Thymus (tissue), 14 donors: ENCODE measurements at places on chromosomes 5 and 9.

DNA sequence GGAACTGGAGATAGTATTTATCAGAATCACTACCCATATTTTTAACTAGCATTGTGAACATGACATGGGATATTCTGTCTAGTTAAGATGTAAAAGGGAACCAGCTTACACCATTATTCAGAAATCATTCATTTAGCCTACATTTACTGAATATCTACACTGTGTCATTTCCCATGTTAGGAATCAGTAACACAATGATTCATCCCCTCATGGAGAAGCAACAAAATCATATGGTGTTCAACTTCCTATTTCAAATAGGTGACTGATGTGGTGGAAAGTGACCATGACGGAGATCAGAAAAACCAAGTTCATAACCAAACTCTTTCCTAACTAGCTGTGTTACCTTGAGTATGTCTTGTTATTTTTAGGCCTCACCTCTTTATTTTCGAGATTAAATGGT, 550.0 kb upstream of the TUSC1 start:
- no peak for DNase-seq

- DNase-seq = no peak
Measured at GRCh38 chr5:171092194-171092593, 216.9 kb upstream of the TLX3 start.

DNA sequence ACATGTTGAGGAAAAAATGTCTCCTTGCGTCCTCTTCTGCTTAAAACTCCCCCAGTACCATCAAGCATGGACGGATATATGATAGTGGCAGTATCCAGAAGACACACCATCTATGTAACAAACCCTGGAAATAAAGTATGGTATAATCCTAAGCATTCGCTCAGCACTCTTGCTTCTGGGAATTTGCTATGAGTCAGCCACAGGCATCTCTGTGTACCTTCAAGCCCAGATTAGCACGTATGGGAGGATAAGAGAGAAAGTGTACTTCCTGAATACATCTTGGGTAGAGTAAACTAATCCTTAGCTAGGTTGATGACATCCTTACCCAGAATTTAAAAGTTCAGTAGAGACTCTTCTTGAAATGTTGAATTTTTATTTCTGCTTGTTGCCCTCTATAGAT, 71.2 kb downstream of the GHR start:
- no peak for DNase-seq

DNA sequence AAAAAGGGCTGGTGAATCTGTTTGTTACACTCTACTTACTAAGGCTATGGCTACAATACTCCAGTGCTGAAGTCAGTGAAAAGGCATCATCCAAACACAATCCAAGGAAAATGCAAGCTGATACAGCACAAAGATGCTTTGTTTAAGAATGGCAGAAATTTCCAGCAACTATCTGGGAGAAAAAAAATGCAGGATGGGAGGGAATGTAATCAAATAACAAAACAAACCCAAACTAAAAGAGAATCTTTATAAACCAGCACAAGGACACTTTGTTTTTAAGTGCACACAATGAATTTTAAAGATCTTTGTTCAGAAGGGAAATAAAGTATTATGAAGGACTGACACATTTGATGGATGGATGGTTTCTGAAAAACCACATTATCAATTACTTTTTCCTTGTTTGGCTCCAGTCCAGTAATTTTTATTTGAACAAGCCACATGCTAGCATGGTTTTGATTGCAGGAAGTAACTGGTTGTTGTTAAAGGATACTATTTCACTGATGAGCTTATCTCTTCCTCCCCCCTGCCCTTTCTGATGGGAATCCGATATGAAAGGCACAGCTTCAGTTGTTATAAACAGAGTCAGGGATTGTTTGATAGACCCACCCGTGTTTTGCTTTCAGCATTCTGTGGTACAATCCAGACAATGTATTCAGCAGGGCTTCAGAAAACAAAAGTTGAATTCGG, 12.1 kb upstream of the TLE4 start:
- no peak for DNase-seq

- DNase-seq = no peak
Measured at GRCh38 chr9:118457171-118458000, 753.2 kb downstream of the TLR4 start.

DNA sequence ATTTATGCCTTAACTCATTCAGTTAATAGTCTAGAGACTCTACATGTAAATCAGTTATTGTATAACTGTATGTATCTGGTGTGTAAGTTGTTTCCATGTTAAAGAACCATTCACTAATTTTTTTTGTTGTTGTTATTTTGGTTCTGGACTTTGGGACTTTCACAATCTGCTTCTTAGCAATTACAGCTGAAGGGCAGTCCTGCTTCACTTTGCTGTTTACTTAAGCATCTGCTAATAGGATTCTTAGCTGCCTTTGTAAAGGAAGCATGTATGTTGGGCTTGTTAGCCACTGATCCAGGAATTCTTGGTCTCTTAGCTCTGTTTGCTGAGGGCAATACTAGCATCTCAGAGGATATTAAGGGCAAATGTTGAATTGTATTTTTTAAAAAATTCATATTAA, 97.0 kb downstream of the FOCAD start:
- no peak for DNase-seq

GRCh38 chr5:72185496-72186329, 78.4 kb downstream of the MAP1B start:
- no peak for DNase-seq

DNA sequence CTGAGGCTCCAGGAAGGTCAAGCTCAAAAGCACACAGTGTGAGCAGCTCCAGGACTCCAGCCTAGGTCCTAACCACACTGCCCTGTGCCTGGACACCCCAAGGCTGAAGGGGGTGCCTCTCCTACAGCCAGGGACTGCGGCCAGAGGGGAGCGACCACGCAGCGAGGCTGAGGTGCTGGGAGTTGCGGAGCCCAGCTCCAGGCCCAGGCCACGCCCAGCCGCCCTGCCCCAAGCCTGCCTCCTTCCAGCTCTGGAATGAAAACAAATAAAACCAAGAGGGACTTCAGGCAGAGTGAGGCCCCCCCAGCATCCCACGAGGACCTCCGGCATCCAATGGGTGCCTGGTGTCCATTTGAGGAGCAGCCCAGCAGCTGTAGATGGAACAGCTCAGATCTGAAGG, 15.2 kb downstream of the VAV2 start:
- no peak for DNase-seq

DNA sequence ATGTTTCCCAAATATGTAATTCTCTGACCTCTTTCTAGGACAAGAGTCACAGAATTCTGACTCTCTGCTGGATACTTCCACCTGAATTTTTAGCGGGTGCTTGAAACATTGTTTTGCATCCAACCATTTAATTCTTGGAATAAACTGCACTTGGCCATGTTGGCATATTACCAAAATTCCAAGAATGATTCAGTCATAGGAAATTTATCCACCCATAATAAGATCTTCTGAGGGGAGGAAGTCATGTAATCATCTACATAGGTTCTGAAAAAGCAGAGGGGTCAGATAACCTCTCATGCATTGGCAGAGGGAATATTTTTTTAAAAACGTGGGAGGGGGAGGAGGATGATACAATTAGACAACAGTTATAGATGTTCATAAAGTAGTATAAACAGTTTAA, 156.9 kb downstream of the PAM start:
- DNase-seq = no peak

DNA sequence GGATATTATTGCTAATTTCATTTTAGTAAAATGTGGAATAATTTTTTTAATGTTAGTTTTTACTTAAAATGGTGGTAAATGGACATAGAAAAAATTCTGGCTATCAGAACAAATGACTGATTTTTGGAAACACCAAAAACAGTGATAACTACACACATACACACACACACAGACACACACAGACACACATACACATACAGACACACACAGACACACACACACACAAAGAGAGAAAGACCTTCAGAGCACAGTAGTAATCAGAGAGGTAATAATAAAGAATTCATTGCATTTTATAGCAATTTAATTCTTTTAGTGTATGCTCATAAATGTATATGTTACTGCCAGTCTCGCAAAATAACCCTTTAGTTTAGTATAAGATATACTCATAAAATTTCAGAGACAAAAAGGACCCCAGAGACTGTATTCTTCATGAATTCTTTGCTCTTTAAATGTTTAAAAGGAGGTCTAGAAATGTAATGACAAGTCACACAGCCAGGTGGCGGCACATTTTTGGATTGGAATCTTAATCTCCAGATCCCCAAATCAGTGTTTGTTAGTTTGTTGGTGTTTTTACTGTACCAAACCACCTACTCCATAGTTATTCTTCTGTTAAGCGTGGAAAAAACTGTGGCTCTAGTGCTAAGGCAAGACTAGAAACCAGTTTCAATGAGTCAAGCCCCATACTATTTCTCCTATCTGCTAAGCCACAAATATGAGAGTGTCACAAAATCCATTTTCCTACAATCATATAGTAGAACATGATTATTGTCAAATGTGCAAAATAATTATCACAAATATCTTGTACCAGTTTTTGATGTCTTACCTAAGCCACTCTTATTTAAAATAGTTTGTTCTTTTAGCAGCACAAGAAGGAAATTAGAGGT, 109.9 kb downstream of the EDIL3 start:
- peak; percentile 18 for DNase-seq

GRCh38 chr5:177183142-177183541, 49.6 kb downstream of the NSD1 start:
- no peak for DNase-seq

GRCh38 chr5:157479166-157479565, 19.2 kb downstream of the NIPAL4 start:
- DNase-seq = no peak

GRCh38 chr5:7878381-7878873, 9.5 kb downstream of the MTRR start:
- no peak for DNase-seq

DNA sequence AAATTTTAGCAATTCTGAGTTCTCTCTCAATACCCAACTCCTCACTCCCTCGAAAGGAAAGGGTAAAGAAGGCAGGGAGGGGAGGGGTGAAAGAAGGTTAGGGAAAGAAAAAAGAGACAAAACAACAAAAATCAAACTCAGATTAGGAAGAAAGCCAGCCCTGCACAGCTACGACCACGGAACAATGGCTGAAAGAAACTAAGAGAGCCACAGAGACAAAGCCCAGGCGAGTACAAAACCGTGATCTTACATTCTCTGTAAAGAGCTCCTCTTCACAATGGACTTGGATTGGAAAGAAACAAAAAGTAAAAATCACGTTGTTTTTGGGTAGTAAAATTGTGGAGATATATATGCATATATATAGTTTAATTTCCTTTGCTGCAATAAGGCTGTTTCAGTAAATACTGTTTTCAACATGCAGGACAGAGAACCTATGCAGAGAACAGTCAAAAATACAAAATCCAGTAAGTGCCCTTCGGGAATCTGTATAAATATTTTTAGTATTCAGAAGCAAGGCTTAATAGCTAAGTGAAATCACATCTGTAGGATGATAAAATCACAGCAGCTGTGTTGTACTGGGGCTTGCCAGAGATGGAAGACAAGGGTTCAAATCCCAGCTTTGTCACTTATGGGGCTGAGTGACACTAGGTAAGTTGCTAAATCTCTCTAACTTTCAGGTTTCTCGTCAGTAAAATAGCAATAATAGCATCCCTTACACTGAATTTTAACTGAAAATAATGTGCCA, 16.9 kb downstream of the PSMB7 start:
- no peak for DNase-seq

- DNase-seq = no peak
Measured at GRCh38 chr9:109369285-109369684, 48.4 kb upstream of the EPB41L4B start.

GRCh38 chr9:88776717-88777497, 214.4 kb upstream of the S1PR3 start:
- no peak for DNase-seq

GRCh38 chr5:80037366-80037765, 2.2 kb downstream of the THBS4 start:
- DNase-seq = no peak

- DNase-seq = peak; percentile 37
Measured at GRCh38 chr9:86637515-86637914, 283.3 kb upstream of the TUT7 start.

- DNase-seq = no peak
Measured at GRCh38 chr9:130192382-130192999, 20.3 kb downstream of the NCS1 start.

- no peak for DNase-seq
Measured at GRCh38 chr5:150584556-150585335, 55.7 kb upstream of the SYNPO start.

DNA sequence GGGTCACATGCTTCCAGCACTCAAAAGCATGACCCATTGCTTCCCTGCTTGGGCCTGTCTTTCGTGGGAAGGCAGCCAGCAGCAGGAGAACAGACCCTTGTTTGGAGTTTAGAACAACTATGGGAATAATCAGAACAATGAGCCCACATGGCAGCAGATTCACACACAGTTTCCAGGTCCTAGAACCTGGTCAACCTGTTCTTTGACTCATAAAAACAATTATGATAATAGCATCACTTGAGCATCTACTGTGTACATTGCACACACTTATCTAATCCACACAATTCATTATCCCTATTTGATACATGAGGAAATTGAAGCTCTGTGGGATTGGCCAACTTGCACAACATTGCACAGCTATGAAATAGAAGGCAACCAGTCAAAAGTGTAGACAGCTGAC, 41.7 kb downstream of the KLF4 start:
- DNase-seq = no peak

DNA sequence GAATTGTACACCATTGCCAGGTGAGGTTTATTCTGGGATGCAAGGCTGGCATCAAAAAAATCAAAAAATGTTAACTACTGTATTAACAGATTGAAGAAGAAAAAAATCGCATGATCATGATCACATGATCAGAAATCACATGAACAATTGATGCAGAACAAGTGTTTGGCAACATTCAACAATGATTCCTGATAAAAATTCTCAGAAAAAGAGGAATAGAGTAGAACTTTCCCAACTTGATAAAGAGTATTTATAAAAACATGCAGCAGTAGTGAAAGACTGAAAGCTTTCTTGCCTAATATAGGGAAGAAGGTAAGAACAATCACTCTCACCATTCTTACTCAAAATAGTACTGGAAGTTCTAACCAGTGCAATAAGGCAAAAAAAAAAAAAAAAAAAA, 16.4 kb downstream of the SLCO4C1 start:
- no peak for DNase-seq

- no peak for DNase-seq
Measured at GRCh38 chr5:133145436-133146170, 93.8 kb downstream of the HSPA4 start.

DNA sequence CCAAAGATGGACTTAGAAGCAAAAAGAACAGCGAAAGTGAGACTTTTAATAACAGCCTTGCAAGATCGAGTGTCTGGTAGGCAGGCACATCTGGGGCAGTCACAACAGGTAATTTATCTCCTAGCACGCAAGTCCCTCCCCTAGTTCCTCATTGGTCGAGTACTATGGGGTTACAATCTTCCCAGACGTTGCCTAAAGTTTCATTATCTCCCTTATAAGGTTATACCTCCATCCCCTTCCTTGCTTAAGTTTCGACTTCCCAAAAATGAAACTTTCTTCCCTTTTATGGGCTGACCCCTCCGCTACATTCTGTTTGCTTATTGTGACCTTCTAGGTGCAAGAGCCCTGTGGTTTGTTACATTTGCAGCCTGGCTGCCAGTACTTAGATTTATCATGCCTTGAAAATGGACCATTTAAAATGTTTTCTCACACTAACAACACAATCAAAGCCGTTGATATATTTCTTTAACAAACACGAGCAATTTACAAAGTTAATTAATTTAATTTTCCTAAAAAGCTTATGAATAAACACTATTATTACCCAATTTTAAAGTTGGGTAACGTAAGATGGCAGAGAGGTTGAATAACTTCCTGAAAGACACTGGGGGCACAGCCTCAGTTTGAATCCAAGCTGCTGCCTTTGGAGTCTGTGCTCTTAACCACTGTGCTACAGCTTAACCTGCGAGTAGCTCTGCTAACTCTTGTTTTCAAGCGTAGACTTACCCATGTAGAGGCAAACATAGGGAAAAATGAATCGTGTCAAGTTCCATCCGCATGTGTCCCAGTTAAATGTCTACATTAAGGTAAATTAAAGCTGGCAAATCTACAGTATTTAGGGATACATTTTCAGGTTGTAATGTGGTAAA, 91.7 kb downstream of the EDIL3 start:
- DNase-seq = no peak
